NCI-H510A (cell line): ENCODE measurements at places on chromosomes 2 and 18.

- no peak for DNase-seq
These were observed 18.8 kb downstream of the FSIP2 start for GRCh38 chr2:185757356-185757755.

DNA sequence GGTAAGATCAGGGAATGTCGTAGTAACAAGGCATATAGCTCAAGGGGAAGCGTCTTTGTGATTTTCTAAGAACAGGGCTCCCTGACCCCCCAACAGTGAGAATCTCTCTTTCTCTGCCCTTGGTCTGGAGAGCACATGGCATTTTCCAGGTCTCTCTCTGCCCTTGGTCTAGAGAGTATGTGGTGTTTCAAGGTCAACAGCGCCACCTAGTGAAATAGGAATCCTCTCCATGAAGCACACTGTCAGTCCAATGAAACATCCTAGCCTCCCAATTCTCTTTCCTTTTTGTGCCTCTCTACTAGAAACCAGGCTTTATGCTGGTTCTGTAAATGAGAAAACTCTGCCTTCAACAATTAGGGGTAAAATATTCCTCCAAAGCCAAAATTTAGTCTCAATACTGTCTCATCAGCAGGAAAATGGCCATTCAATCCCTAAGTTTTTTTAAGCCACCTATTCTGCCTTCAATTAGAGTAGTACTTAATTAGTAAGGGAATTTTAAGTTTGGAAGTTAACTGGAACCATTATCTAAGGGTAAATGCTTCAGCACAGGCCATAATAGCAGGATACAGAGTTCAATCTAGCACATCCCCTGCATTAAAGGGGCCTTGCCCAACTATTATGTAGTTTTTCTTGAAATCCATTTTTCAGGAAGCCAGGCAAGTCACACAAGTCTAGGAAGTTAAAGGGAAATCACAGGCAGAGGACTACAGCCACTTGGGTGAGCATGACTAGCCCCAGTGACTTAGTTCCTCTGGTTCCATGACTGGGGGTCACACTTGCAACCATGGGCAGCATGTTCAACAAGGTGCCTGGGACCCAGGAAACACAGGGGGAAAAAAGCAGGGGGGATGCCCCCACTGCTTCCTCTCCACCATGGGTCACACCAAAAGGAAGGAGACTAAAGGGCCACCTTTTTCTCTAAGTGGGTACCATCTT, 12.4 kb downstream of the DYM start:
- no peak for DNase-seq

DNA sequence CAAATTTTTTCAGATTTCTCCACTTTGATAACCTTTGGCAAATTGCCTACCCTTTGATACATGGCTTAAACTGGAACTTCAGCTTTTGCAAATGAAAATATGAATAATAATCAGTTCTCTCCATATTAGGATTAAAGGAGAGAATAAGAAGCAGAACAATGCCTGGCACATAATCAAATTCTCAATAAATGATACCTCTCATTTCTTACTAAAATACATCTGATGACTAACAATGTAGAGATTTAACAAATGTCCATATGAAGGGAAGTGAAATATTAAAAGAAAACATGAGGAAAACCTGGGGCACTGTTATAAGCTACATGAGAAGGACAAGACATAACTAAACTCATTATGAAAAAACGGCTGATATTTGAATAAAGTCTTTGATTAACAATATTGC, 1103.6 kb downstream of the LRP1B start:
- DNase-seq, result no peak

DNA sequence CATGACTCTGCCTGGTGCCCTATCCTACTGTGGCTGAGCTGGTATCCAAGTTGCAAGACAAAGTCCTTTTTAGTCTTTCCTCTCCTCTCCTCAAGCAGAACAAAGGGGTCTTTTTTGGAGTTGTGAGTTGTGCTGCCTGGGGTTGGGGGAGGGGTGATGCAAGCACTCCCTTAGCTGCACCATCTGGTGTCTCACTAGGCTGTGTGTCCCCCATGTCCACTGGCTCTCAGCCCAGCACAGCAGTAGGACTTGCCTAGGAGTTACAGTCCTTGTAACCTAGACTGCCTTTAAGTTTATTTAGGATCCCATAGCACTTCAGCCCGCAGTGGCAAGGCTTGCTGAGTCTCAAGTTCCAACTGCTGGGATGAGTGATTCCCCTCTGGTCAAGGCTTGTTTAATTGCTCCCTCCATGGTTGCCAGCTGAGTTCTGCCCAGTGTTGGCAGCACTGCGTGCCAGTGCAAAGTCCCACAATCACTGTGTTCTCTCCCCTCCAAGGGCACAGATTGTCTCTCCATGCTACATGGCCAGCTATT, 13.2 kb upstream of the ILKAP start:
- no peak for DNase-seq
